Motor neuron (in vitro differentiated cells): ENCODE measurements at places on chromosomes 6 and 20.

DNA sequence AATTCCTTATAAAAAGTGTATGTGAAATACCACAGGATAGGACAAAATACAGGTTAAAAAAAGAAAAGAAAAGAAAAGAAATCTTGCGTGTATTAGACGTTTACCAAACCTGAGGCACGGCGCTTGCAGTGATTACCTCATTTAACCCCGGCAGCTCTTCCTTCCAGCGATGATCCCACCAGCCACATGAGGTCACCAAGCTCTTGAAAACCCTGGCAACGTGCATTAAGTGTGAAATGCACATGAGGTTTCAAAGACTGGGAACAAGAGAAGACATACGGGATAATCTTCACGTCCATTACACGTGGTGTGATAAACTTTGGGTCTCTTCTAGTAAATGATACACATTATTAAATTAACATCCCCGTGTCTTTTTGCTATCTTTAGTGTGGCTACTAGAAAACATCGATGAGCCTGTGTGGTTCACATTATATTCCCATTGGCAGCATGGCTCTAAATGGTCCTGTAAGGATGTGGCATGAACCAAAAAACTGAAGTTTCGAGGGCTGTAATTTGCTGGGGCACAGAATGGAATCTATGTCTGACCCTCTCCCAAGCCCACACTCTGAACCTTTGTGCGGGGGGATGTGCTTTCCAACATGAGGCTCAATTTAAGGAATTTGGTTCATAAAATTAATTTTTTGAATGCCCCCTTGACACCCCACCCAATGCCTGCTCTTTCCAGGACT, 59.2 kb upstream of the THBS2 start:
- ATAC-seq, result no peak

GRCh38 chr6:34240329-34241248, 3.9 kb downstream of the HMGA1 start:
- ATAC-seq, result no peak

- no peak for ATAC-seq
Measured at GRCh38 chr6:135159531-135159930, 21.6 kb upstream of the MYB start.

GRCh38 chr6:130993292-130993765, 69.7 kb downstream of the EPB41L2 start:
- ATAC-seq, result no peak

DNA sequence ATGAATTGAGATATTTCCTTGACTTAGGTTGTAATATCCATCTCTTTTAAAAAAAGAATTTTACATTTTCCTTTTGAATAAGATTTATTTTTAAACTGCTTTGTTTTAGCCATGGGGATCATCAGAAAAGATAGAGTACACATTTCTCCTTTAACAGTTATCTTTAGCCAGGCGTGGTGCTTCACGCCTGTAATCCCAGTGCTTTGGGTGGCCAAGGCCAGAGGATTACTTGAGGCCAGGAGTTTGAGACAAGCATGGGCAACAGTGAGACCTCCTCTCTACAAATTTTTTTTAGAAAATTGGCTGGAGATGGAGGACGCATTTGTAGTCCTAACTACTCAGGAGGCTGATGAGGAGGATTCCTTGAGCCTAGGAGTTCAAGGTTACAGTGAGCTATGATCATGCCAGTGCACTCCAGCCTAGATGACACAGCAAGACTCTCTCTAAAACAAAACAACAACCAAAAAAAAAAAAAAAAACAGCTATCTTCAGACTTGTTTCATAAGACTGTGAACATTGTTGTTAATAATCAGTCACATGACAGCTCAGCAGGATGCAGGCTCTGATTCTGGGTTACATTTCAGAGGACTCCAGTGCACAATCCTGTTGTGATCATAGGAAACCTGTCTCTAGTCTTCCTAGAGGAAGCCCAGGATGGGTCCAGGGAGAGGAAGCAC, 2.0 kb upstream of the SLC17A3 start:
- ATAC-seq, result no peak

DNA sequence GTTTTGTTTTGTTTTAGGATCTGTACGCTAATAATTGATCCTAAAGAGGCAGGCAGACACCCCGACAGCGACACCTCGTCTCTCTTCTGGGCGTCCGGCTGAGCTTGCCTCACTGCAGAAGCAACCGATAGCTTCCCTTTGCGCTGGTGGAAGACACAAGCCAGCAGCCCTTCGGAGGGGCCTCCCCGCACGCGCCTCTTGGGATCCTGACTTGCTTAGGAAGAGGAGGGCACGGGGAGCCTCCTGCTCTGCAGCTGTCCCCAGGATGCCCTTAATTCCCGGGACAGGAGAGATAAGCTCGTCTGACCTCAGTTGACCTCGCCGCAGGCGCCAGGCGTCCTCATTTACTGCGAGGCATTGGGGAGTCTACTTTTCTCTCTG, 94.0 kb downstream of the CD83 start:
- peak; percentile 46 for ATAC-seq

DNA sequence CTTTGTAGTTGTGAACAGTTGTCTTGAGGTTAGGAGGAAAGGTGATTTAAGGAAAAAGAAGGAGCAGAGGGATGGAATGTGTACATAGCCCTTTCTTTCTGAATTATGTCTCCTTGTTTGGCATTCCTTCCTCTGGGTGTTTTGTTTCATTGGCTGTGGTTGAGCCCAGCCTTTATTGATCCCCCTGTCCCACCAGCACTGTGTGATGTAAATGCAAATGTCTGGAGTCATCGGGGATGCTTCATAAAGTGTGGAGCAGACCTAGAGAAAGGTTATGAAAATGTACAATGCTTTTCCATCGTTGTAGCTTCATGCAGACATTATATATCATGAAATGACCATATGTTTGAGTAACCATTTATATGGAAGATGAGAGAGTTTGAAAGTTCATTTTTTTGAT, 164.5 kb downstream of the PLCB1 start:
- no peak for ATAC-seq

DNA sequence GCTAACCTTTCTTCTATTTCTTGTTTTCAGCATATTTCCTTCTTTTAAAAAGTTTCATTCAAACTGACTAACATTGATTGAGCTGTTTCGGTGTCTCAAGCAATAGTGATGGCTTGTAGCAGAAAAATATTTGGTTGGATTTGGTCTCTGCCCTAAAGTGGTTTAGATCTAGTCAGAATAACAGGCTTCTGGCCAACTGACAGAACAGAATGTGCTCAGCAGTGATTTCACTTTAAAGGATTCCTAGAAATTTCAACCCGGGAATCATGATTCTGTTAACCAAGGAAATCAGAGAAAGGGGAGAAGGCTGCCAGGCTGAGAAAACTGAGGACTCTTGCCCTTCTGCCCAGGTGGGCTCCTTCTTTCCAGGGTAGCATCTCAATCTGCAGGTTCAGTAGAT, 16.6 kb upstream of the GSTA1 start:
- ATAC-seq, result no peak

- peak; percentile 74 for ATAC-seq
Measured at GRCh38 chr20:43448748-43449535, 8.8 kb upstream of the SRSF6 start.

DNA sequence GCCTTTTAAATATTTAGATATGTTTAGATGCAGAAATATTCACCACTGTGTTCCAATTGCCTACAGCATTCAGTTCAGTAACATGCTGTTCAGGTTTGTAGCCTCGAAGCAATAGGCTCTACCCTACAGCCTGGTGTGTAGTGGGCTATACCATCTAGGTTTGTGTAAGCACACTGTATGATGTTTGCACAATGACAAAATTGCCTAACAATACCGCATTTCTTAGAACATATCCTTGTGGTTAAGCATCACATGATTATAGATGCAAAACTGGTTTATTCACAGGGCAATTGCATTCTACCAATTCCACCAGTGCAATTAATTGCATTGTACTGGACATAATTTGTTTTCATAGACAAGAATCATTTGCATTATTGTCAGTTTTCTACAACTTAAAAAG, 7.9 kb upstream of the SLC22A16 start:
- ATAC-seq, result no peak

GRCh38 chr6:170011204-170012036, 260.0 kb downstream of the ERMARD start:
- ATAC-seq, result peak; percentile 57

- ATAC-seq, result no peak
Measured at GRCh38 chr6:9361749-9362148, 926.4 kb upstream of the SLC35B3 start.

- ATAC-seq, result no peak
Measured at GRCh38 chr6:168124158-168124557, 45.1 kb upstream of the FRMD1 start.

GRCh38 chr20:52616629-52617028, 355.5 kb upstream of the TSHZ2 start:
- no peak for ATAC-seq

DNA sequence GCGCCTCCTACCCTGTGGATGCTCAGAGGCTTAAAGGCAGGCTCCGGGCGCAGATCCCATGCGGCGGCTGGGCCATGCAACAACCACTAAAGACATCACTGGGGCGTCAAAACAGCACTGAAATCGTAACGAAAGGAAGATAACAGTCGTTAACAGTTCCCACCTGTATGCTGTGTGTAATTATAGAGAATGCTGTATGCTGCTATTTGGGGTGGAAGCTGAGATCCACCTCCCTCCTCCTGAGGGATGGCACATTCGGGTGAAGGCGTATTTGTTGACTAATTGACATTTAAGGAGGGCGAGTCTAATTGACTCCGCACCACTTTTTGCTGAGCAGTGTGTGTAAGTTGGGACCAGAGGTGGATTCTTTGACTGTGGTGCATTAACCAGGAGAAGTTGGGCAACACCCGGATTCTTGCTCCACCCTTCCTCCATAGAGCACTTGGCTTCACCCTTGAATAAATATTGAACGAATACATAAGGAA, 687 bp downstream of the SLC35A1 start:
- ATAC-seq, result no peak

DNA sequence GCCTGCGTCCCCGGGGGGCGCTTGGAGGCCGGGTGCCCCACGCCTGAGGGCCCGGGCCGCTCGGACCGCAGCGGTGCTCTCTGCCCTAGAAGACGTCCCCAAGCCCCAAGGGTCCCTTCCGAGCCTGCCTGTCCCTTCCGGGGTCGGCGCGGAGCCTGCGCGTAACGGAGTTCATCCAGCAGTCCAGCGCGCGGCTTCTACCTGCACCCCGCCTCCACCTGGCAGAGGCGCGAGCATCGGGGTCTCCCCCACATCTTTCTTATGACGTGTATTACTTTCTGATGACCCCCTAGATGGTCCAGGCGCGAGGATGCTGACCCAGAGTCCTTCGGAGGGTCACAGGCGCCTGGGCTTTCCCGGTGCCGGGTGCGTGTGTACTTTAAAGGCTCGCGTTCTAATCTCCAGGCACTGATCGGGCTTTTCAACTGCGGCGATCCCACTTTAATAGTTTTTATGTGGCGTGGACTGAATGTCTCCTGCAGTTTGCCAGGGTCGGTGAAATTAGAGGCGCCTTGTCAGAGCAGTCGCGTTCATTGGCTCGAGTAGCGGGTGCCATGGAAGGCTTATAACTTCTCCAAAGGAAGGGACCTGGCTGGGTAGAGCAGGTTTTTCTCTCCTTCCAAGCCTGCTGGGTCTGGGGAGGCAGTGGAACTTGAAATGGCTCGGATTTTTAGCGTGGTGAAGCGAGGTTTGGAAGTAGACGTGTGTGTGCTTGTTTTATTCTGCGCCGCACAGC, 912 bp downstream of the EYA4 start:
- peak; percentile 43 for ATAC-seq

GRCh38 chr6:4891141-4891540, 112.7 kb downstream of the RPP40 start:
- no peak for ATAC-seq

DNA sequence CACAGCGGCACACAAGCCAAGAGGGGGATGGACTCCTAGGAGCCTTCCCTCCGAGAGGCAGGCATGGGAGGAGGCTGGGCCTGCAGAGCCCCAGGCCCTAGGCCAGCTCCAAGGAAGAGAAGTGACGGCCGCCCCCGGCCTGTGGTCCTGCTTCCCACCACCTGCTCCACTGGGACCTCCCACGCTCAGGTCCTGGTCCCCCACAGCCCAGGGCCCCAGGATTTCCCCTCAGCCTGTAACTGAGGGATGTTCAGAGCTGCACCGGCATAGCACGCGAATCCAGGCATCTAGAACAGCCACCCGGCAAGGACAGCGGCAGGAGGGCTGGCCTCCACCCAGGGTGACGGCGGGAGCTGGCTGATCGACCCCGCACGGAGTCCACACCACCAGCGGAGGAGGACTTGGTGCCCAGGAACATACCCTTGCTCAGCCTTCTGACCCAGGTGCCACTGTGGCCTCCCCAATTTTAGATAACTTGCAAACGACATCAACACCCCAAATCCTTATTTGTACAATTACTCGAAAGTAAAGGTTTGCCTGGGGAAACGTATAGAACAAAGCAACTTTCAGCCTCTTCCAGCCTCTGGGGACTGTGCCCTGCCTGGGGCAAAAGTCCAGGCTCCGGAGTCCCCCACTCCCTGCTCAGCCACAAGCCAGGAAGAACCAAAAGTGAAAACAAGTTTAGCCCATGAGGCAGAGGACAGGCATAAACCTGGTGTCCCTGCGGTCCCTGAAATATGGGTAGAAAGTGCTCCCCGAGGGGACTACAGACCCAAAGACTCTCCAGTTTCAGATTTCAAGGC, 3.5 kb downstream of the GATA5 start:
- no peak for ATAC-seq

GRCh38 chr6:39892490-39893129, 41.7 kb downstream of the MOCS1 start:
- peak; percentile 60 for ATAC-seq

DNA sequence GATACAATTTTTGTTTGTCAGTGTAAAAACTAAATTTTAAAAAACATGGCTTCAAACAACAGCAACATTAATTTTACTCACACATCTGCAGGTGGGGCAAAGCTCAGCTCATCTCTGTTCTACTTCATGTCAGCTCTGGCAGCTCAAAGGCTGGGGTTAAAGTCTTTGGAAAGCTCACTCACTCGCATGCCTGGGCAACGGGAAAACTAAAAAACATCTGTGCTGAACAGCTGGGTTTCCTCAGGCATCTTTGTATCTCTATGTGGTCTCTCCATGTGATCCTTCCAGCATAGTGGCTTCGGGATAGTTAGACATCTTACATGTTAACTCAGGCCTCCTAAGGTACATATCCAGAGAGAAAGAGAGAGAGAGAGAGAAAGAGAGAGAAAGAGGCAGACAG, 499.6 kb downstream of the RFPL4B start:
- no peak for ATAC-seq

- ATAC-seq, result no peak
Measured at GRCh38 chr6:16774437-16774836, 13.2 kb upstream of the ATXN1 start.

DNA sequence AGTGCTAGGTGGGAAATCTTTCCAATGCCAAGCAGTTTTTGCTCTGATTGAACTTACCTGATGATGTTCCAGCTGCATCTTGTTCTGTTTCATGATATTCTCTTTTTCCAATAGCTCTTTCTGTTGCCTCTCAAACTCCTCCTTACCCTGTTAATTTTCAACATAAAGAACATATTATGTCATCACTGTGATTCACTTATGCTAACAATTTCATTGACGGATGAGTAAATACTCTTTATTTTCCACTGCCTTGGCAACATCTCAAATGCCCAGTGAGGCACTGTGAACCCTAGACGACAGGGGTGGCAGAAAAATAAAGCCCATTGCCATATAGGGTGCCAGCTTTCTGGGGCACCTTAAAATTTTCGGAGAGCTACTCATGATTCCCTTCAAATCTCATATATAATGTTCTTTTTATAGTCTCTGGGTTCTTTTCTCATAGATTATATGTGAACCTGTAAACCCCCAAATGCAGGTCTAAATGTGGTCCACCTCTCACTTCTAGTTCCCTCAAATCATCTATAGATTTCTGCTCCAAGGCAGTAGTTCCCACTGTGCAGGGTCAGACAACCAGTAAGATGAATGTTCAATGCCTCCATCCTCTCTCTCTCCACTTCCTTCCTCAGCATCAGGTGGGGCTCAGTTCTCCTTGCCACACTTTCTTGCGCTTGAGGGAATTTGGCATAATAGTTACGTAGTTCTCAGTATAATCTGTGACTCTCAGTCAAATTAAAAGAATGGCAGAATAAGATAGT, 44.1 kb downstream of the NEDD9 start:
- ATAC-seq, result peak; percentile 57
